SJSA1 (cell line): ENCODE measurements at places on chromosomes 7 and 10.
A peak's percentile ranks its signal among the peaks of the same experiment; 100 is the strongest.

- no peak for DNase-seq
Measured at GRCh38 chr7:908159-908581, 31.8 kb downstream of the GET4 start.

DNA sequence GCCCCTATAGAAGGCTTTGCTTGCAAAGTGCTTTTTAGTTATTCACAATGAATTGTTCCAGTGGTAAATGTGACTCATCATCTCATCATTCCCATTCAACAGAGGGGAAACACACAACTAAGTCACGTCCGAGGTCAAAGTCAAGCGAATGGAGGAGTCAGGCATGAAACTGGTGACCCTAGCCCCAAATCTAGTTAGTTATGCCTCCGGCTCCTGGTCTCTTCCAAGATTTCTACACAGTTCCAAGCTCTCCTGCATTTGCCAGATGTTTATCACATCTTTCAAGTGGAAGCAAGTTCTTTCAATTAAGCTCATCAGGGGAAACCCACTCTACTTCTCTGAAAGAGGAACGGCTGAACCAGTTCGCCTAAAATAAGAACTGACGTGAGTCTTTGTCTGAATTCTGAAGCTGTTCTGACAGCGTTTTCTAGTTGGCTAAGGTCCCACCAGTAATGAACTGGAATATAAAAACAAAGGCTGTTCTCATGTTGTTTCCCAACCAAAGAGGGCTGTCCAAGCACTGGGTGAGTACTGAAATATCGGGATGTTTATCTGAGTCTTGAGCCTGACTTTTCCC is 140.9 kb upstream of the NRBF2 start:
- DNase-seq, result no peak

DNA sequence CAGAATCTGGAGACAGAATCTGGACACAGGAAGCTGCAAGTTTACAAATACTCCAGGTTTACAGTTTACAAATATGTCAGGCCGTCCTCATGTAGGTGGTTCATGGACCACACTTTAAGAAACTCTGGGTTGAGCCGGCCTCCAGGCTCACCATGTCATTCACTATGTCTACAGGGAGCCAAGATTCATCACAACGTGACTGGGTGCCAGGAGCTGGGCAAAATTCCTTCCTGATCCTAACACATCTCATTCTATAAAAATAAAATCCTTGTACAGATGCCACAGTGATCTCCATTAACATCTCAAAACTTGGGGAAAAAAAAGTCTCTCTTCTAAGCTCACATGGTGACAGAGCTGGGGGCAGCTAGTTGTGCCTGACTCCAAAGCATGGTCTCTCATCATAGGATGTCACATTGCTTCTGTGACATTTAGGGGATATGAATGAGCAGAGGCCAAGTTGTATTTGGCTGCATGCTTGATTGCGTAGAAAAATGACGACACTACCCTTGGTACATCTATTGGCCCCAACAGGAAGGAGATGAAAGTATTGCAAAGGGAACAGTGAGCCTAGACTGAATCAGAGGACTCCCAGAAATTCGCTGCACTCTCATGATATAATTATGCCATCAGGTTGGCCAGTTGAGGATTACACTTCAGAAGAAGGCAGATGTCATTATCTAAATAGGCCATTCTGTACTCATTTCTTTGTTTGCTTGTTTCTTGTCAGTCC is 35.9 kb downstream of the MTURN start:
- DNase-seq, result peak; percentile 35

- DNase-seq, result no peak
Measured at GRCh38 chr10:111967547-111967946, 216.0 kb downstream of the GPAM start.

GRCh38 chr7:122457325-122457724 is 152.8 kb upstream of the FEZF1 start:
- no peak for DNase-seq

GRCh38 chr10:56646329-56647111 is 285.5 kb upstream of the ZWINT start:
- DNase-seq, result no peak

GRCh38 chr7:45525057-45525456 is 49.1 kb upstream of the ADCY1 start:
- DNase-seq, result no peak

DNA sequence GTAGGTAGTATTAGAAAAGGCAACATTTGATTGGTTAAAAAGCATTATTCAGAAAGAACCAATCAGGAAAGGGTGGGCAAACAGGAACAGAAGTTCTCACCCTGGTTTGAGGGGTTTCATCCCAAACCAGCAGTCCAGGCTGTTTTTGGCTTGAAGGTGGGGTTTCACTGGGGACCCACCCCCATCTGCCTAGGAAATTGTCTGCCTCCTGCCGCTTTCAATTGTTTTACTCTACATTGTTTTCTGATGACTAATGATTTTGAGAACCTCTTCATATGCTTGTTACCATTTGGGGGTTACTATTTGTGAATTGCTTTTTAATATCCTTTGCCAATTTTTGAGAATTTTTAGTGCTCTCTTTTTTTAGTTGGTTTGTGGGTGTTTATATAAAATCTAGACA is 3.3 kb upstream of the PCBD1 start:
- peak; percentile 30 for DNase-seq

GRCh38 chr7:130293521-130293920 is 560 bp downstream of the CPA4 start:
- DNase-seq, result no peak

DNA sequence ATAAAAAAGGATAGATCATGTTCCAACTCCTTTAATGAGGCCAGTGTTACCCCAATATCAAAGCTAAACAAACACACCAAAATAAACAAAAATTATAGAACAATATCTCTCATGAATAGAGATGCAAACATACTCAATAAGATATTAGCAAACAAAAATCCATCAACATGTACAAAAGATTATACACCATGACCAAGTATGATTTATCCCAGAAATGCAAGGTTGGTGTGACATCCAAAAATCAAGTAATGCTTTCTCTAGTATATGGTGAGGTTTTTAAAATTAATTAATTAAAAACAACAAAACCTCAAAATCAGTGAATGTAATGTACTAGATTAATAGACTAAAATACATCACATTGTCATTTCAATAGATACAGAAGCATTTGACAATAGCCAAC is 11.0 kb upstream of the MSMB start:
- DNase-seq, result no peak

DNA sequence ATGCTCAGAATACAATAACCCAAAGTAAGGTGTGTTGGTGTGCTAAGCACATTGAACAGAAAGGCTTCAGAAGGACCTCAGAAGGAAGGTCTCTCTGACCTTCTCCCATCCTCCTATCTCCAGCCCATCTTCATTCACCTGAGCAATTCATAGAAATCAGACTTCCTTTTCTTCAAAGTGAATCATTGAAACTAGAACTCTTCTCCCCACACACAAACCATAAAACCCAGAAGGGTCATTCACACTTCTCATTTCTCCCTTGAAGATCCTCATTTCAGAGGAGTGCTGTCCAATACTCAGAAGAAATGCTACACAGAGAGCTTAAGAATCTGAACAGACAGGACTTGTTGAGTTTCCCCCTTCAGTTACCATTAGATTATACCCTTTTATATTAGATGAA is 89.5 kb downstream of the VWDE start:
- no peak for DNase-seq

DNA sequence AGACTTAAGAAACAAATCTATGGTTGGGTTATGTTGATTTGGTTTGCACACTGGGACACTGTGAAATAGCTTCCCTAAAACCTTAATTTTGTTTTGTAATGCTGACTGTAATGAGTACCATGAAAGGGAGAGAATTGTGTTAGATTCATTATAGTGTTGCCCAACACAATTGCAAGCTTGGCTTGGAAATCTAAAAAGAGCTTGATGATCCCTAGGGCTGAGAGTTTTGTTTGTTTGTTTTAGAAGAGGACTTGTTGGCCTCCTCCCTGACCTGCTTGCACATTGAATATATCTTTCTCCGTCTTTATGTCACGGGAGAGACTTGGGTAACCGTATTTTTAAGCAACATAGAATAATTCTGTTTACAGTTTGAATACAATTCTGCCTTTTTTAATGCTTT is 410.1 kb downstream of the ARL4A start:
- DNase-seq, result no peak
